ENCODE measurements at places on chromosomes 5 and 9.

- DNase-seq, result no peak
These were observed 42.0 kb downstream of the UBE2QL1 start for GRCh38 chr5:6490693-6491092.

GRCh38 chr5:103621548-103621930 is 59.0 kb upstream of the NUDT12 start:
- no peak for DNase-seq

DNA sequence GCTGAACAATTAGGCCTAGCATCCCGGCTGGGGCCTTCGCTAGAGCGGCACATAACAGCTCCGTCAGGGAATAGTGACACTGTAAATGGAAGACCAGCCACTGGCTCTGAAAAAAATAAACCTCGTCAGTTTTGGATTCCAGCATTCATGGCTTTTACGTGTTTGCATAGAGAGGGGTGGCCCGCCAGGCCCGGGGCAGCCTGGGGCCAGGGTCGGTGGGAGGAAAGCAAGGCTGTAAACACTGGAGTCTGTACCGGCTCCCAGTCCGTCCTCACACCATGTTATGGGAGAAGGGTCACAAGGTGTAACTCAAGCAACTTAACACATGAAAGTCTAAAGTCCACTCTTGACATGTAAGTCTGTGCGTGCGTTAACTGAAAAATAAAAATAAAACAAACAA is 11.2 kb downstream of the CCNI2 start:
- no peak for DNase-seq

- DNase-seq, result no peak
These were observed 59.3 kb downstream of the DIAPH1 start for GRCh38 chr5:141559461-141559860.

DNA sequence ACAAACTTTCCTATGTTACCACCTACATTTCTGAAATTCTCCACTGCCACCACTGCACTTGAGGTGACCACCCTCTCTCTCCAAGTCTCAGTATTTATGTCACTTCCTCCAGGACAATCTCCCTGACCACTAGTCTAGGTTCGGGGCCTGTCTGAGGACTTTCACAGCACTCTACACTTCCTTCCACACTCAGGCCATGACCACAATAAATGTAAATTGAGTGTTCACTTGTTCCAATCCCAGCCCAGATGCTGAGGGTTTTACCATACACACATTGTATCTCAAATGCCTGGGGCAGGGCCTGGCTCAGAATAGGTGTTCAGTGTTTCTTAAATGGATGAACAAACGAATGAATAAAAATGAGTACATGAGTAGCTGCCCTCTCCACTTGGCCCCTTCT is 26.9 kb upstream of the CCNG1 start:
- no peak for DNase-seq

DNA sequence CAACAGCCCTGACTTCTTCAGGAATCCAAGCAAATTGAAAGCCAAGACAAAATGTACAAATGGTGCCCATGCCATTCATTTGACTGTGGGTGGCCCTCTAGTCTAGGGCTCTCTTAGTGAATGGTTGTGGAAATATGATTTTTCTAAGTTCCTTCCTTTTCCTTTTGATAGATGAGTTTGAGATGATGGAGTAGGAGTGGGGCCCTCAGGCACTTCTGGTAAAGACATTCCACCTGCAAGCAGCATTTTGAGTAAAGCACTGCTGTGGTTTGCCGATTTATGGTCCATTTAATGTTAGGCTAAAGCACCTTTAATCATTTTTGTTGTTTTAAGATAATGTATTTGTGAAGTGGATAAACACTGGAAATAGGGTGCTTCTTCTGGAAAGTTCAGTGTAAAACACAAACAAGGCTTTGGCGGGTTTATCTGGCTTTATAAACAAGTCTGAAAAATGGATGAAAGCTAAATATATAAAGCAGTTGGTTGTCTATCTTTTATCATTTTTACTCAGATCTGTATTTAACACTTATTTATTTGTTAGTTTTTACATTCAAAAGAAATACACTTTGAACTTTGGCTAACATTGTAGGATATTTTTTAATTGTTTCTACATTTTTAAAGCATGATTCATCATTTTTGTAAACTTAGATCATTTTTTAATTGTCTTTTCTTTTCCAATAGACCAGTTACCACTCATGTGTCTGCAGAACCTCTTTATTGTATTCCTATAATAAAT is 213.5 kb downstream of the PJA2 start:
- DNase-seq, result no peak

DNA sequence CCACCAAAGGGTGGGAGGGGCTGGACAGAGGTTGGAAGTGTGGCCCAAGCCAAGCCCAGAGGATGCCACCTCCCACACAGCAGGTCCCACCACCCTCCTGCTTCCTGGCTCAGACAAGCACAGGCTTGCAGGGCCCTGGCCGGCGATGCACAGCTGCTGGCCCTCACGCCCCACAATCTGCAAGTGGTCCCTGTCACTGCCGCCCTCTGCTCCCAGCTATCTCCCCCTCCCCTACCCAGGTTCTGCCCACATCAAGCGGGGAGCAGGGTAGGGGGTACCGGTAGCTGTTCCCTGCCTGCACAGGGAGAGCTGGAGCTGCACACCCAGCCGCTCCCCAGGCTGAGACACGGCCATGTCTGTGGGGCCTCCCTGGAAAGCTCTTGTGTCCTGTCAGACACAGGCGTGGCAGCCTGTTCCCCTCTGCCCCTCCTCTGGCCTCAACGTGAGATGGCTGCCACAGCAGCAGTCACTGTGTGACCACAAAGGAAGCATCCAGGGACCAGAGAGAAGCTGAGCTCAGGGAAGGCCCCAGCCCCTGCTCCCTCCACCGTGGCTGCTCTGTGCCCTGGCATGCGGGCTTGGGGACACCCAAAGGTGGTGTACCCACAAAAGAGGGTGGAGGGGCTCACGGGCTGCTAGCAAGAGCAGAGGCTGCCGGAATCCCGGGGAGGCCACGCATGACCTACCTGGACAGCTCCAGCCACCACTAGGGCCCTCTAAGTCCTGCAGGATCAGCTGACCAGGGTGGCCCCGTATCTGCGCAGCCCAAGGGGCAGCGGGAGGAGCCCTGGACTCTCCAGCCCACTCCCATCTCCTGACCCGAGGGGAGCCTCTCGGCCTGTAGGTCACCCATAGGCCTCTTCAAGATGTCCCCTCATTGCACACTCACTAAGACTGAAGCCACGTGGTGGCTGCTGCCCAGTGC is 10.9 kb upstream of the ZDHHC11 start:
- no peak for DNase-seq
